CD4-positive, alpha-beta T cell treated with Interleukin-4 for 4 hours (primary cell): ENCODE measurements at places on chromosomes 12 and 14.
A peak's percentile ranks its signal among the peaks of the same experiment; 100 is the strongest.

DNA sequence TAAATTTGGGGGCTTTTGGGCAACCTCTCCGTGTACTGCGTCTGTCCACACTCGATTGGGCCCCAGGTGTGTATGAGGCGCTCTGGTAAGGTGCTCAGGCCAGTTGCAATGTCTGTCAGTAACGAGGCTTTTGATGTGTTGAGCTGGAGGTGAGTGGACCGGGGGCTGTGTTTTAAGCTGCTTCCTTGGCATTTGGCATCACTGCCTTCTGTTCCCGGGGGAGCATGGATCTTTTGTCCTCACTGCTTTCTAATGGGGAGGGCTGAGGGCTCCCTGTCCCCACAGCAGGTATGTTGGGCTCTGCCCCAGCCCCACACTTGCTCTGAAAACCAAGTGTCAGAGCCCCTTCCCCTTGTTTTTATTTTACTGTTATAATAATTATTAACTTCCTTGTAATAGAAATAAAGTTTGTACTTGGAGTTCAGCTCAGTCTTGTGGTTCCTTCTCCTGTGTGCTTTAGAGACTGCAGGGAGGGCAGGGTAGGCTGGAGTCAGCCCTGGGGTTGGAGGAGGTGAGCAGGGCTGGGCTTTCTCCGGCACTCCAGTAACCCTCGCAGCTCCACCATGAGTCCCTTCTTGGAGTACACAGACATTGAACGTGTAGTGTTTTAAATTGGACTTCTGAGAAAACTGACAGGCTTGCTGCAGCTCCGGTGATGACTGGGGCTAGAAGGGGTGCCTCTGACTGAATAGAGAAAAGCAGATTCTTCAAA is 28.0 kb downstream of the TRAFD1 start:
- no peak for DNase-seq

DNA sequence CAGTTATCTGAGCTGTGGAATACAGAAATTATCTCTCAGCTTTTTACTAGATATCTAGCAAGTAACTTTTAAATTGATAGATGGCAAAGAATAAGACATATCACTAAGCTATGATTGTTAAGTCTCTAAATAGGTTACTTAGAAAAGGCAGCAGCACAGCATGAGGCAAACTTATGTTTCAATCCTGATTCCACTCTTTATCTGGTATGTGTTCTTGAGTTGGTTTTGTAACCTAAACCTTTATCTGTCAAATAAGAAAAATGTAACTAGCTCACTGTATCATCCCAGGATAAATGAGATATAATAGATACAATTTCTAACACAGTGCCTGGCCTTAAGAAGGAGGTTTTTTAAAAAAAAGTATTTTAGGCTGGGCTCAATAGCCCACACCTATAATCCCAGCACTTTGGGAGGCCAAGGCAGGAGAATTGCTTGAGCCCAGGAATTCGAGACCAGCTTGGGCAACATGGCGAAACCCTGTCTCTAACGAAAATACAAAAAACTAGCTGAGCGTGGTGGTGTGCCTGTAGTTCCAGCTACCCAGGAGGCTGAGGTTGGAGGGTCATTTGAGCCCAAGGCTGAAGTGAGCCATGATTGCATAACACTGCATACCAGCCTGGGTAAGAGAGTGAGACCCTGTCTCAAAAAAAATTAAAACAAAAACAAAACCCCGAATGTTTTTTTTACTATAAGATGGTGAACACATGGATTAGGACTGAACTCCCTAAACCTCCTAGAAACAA is 56.8 kb downstream of the HEATR5A start:
- DNase-seq: no peak

GRCh38 chr14:49972823-49973222 is 79.9 kb downstream of the ARF6 start:
- peak; percentile 75 for DNase-seq

- no peak for DNase-seq
These were observed 78.4 kb downstream of the PTPRR start for GRCh38 chr12:70842136-70842535.

- no peak for DNase-seq
These were observed 6.3 kb downstream of the DDX54 start for GRCh38 chr12:113179023-113179422.

- no peak for DNase-seq
These were observed 50.0 kb downstream of the FIGNL2 start for GRCh38 chr12:51798501-51798900.

- DNase-seq: peak; percentile 60
These were observed 413.1 kb downstream of the ZFP36L1 start for GRCh38 chr14:68379510-68380328.
